ENCODE measurements at places on chromosomes 5 and 9.

DNA sequence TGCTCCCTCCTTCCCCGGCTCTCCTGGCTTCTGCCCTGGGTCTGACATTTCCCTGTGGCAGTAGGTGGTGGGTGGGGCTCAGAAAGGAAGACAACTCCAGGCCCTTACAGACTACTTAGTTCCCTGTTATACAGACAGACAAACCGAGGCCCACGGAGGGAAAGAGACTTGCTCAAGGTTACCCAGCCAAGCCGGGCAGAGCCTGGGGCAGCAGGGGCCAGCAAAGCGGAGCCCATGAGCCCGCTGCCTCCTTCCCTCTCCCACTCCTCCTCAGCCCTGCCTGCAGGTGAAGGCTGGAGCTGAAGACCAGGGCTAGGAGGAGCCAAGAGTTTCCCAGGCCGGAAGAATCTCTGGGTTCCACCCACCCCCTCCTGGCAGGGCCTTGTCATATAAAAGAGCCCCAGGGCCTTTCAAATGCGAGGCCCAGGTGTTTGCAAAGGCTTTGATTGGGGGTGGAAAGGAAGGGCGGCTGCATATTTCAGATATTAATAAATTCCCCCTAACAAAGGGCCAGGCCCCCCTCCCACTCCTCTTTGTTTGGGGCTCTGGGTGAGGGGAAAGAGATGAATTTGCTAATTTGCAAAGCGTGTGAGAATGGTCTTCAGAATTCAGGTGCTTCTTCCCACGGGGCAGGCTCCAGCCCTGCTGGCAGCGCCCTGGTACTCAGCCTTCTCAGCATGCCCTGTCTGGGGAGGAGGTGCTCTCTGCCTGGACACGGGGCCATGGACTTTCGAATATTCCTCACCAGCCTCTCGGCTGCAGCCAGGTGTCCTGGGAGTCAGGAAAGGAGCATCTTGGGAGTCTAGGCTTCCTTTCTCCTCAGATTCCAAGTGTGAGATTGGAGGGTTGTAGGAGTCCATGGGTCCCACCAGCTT, 21.5 kb downstream of the SLC6A7 start:
- DNase-seq: no peak

GRCh38 chr9:122164286-122164685, 4.6 kb downstream of the MORN5 start:
- DNase-seq: no peak

DNA sequence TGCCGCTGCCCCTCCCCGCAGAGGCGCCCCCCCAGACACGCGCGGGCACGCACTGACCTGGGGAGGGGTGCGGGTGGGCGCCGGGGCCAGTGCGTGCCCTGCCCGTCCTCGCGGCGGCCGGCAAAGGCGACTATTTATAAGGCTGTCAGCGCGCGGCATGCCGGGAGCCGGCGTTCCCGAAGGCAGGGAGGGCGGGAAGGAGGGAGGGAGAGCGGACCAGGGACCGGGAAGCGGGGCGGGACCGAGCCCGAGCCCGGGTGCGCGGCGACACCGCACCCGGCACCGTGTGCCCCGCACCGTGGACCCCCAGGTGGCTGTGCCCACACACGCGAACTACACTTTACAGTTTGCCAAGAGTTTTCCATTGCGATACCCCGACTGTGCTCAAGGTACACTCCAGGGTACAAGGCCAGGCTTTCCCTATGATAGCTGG, at the start of gene AK1:
Gene AK1, minus strand, starts transcription at position 110 of the 433 bp plus-strand sequence. CDS start 3,058 bp downstream, outside the sequence.
- no peak for DNase-seq

DNA sequence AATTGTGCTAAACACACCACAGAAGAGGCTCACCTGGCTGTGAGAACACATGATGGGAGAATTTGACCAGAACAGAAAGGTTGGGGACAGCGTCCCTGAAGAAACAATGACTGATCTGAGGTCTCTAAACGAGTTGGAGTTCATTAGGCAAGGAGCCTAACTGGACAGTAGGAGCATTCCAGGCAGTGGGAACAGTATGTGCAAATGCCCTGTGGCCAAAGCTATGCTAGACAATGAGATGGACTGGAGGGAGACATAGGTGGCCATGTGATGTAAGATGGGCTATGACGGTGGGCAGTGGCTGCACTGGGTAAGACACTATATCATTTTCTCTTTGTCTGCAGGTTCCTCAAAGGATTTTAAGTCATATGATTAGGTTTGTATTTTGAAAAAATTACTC, 95.1 kb upstream of the ARAP3 start:
- no peak for DNase-seq

DNA sequence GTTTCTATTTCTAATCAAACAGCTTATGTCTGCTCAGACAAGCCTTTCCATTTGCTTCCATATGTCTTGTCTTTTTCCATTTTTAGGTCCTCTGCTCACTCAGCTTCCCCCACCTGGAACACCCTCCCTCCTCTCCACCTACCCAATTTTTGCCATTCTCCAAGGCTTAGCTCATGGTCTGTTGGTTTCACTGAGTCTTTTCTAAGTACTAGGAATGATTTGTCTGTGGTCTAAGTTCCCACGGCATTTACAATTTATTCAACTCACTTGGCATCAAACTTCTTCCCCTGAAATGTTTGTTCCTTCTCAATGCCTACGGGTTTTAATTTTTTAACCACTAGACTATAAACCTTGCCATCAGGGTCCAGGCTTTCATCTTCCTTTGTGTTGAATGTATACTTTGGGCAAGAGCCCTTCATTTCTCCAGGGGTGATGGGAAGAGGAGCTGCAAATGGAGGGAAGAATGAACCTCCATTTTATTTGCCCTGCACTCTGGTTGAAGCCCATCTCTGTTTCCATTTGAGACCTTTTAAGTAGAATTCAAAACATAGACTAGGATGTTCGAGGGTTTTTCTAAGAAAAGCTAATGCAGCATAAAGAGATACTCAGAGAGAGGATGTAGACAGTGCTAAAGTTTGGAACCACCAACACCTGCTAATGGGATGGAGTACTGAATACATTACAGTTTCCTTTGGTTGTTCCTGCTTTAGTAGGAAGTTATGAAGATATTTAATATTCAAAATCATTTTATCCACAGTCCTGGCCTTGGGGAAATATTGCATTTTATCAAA, 104.0 kb downstream of the PTTG1 start:
- no peak for DNase-seq
